Activated CD4-positive, alpha-beta T cell treated with anti-CD3 and anti-CD28 coated beads, Interleukin-2, Interleukin-6, amounts not matched to agents 100 ng/mL and 50 ng/mL, durations not matched to agents 16 hours and 8 hours (primary cell): ENCODE measurements at places on chromosomes 4 and X.
A peak's percentile ranks its signal among the peaks of the same experiment; 100 is the strongest.

DNA sequence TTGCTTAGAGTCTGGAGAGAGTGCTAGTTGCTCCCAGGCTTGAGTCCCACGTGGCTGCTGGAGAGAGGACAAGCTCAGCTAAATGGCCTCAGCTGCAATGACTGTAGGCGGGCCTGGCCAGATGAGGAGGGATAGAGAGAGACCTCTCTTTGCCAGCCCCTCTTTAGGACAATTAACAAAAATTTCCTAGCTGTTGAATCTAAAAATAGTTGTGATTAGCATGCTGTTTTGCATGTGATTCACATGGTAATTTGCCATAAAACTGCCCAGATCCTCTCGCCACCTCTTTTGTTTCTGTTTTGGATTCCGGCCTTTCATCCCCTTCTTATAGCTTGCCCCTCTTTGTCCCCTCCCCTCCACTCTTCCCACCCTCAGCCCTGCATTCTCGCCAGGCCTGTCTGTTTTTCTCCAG lies 28.9 kb upstream of the PRPS1 start:
- DNase-seq: no peak

GRCh38 chr4:64157397-64157796 lies 251.9 kb downstream of the TECRL start:
- DNase-seq: no peak

DNA sequence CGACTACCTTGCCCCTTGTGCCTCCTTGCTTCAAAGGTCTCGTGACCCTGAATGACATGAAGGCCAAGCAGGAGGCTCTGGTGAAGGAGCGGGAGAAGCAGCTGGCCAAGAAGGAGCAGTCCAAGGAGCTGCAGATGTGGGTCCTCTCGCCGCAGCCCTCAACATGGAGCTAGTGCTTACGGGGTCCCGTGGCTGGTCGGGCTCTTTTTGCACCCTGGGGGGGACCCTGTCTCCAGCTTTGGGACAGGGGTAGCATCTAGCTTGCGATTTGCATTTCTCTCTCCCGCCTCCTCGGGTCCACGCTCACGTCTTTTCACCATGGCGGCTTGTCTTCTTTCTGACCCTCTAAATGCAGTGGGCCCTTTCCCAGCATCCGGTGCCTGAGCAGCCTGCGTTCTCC lies 1.8 kb downstream of the FAM50A start:
- no peak for DNase-seq

- DNase-seq: no peak
Measured at GRCh38 chr4:101807351-101807750, 16.8 kb downstream of the BANK1 start.

GRCh38 chr4:124703154-124703553 lies 9.4 kb downstream of the ANKRD50 start:
- no peak for DNase-seq

- no peak for DNase-seq
Measured at GRCh38 chr4:118410138-118410537, 57.3 kb upstream of the PRSS12 start.

DNA sequence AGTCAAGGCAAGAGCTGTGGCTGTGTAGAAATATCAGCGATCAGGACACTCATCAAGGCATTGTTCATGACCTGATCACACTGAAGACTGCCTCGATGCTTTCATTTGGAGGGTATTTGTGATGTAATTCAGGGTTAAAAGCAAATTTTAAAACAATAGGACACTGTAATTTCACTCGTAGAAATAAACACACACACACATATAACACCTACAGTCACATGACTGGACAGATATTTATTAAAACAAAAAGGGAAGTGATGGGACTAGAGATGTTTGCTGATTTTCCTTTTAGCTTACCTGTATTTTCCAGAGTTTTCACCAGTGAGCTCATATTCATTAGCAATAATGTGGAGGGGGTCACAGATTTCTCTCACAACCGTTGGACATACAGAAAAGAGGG lies 51.1 kb upstream of the KDR start:
- DNase-seq: no peak

GRCh38 chrX:39808471-39808917 lies 289.3 kb downstream of the BCOR start:
- no peak for DNase-seq

DNA sequence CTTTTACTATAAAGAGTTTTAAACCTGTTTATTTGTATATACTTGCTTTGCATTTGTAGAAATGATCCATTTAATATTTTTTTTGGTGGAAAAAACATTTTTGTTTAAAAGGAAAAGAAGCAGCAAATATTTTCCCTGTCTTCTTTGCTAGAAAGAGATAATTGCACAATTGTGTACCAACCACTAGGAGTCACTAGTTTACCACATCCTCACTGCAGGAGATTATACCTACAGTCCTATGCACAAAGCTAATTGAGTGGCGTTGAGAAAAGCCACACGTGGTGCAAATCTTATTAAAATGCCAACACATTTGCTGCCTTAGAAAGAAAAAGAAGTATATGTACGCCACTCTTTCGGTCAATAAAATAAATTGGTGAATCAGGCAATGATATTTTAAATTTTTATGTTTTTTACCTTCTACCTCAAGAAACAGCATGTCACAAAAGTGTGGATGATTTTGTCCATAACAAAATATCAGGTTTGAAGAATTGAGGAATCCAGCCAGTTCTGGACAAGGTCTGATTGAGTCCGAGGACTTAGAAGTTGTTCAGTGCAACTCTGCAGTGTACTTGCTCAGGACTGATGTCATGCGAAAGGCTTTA lies 102.9 kb downstream of the GRXCR1 start:
- peak; percentile 29 for DNase-seq

- no peak for DNase-seq
Measured at GRCh38 chrX:37594755-37595382, 23.4 kb downstream of the LANCL3 start.

- no peak for DNase-seq
Measured at GRCh38 chr4:113397114-113397701, 347.8 kb downstream of the ANK2 start.

- DNase-seq: no peak
Measured at GRCh38 chr4:28373191-28373590, 1512.5 kb downstream of the STIM2 start.

- DNase-seq: no peak
Measured at GRCh38 chr4:99024481-99025275, 29.2 kb downstream of the METAP1 start.

- DNase-seq: peak; percentile 75
Measured at GRCh38 chr4:26130173-26130572, 190.6 kb upstream of the RBPJ start.

DNA sequence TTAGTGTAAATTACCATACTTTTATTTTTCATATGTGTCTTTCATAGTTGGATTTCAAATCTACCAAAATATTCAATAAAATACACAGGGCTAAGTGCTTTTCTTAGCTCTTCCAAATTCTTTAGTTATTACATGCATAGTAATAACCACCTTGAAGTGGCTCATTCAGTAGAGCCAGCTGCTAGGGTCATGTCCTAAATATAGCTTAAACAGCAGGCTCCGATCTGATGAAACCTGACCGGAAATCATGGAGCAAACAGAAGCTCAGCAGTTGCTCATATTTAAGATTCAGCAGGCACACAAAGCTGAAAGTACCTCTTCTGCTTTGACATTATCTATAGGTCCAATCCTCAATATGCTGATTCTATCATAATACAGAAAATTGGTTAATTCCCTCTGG lies 1470.4 kb downstream of the ADGRL3 start:
- no peak for DNase-seq

DNA sequence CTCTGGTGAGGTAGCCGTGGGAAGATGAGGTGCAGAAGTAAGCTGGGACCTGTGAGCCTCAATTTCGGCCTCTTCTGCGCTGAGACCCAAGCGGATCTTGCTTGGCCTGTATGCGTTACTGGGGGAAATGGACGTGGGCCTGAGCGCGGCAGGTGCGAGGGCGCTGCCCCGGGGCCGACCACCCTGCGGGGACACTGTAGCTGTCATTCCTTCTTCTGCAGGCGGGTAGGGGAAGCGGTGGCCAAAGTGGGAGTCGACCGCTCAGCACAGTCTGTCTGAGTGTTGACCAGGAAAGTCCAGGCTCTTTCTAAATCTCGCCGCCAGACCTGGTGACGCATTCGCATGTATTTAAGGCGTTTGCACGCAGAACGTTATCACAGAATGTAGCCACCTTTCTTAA lies 3.3 kb upstream of the LRAT start:
- no peak for DNase-seq

DNA sequence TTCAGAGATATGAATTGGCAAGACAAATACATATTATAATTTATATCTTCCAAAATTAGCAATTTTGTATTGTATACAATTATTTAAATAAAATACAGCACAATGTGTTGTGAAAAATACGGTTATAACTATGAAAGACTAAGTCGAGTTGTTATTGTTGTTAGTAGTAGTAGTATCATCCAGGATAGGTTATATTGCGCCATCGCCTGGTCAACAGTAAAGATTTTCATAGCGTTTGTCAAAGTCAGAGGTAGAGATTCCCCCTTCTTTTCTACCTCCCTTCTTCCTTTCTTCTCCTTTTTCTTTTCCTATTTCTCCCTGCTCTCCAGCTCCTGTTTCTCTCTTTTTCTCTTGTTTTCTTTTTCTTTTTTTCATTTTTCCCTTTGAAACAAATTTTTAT lies 499.1 kb upstream of the EPHA5 start:
- no peak for DNase-seq

GRCh38 chrX:148784856-148785255 lies 284.4 kb downstream of the AFF2 start:
- no peak for DNase-seq

- DNase-seq: no peak
Measured at GRCh38 chr4:81921751-81922159, 450.0 kb upstream of the RASGEF1B start.

DNA sequence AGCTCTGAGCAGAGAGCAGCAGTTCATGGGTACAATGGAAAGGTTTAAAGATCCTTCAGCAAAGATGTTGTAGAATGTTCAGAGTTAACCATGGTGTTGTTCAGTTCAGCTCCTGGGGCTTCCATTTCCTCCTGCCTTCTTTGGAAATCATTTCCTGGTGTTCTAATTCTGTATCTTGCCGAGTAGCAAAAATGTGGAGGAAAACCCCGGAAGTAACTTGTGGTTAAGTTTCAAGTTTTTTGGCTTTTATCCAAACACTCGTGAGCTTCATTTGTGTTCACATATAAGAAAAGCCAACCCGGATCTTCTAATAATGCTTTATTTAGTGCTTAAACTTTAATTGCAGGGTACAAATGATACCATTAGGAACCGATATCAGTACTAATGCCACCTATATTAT lies 33.6 kb upstream of the ARX start:
- DNase-seq: no peak

DNA sequence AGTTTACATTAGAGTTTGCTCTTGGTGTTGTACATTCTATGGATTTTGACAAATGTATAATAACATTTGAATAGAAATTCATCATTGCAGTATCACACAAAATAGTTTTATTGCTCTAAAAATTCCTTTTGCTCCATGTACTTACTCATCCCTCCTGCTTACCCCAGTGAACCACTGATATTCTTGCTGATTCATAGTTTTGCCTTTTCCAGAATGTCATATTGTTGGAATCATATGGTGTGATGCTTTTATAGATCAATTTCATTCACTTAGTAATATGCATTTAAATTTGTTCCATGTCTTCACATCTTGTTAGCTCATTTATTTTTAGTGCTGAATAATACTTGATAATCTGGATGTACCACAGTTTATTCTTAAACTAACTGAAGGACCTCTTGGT lies 1593.2 kb downstream of the C4orf33 start:
- no peak for DNase-seq

- DNase-seq: no peak
Measured at GRCh38 chr4:70533211-70533610, 14.8 kb downstream of the AMTN start.

DNA sequence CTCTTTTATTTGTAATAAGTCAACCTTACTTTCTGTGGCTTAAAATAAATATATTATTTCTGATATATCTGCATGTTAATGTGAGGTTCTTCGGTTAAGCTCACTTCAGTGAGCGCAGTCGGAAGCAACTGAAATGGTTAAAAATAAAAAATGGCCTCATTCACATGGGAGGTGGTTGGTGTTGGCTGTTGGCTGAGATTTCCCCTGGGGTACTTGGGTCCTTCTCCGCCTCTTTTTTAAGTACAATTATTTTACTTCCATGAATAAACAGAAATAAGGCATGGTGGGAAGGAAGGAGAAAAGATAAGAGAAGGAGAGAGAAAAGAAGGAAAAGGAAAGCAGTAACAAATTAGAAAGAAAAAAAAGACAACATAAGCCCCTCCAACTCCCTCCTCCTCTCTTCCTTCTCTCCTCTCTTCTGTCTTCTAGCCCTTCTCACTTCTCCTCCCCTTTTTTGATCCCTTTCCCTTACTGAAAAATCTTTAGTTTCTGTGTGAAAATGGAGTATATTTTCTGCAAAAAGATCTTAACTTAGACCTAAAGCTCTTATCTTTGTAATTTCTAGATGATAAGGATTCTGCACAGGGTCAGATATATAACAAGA lies 19.7 kb upstream of the CXCL3 start:
- DNase-seq: no peak

DNA sequence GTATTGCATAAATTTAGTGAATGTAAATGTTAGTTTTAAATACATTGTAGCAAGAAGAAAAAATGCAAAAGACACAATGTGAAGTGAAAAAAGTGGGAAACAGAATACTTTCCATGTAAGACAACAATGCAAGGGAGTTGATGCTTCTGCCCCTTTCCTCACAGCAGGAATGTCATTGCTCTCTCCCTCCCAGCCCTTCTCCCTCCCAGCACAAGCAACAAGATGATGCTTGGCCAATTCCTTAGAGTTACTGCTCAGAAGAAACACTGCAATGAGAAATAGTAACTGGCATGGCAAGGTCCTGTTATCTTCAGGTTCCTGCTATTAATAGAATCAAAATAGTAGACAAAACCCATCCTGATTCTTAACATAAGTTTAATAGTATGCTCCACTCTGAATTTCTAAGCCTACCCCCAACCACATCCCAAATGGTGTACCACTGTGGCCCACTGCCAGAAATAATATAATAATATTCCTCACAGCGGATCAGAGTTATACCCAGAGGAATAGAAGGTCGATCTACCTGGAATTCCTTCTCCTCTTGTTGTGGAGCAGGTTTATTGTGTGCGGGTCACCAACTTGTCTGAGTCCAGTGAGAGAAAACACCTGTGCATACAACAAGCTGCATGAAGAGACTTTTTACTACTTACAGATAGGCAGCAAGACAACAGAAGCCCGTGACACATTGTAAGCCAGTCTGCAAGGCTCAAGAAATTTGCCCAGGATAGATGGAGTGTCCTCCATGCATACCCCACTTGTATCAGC lies 69.8 kb upstream of the SLC7A11 start:
- DNase-seq: no peak
